Fibroblast of lung (primary cell): ENCODE measurements at places on chromosomes 2 and 18. TPM values are rescaled to one million over a fixed set of nuclear protein-coding genes. Genes with fewer than 3 reads are reported as not detected.

Gene GPR75
- total RNA-seq, result 0.77 and 1.8 TPM in 2 replicates

DNA sequence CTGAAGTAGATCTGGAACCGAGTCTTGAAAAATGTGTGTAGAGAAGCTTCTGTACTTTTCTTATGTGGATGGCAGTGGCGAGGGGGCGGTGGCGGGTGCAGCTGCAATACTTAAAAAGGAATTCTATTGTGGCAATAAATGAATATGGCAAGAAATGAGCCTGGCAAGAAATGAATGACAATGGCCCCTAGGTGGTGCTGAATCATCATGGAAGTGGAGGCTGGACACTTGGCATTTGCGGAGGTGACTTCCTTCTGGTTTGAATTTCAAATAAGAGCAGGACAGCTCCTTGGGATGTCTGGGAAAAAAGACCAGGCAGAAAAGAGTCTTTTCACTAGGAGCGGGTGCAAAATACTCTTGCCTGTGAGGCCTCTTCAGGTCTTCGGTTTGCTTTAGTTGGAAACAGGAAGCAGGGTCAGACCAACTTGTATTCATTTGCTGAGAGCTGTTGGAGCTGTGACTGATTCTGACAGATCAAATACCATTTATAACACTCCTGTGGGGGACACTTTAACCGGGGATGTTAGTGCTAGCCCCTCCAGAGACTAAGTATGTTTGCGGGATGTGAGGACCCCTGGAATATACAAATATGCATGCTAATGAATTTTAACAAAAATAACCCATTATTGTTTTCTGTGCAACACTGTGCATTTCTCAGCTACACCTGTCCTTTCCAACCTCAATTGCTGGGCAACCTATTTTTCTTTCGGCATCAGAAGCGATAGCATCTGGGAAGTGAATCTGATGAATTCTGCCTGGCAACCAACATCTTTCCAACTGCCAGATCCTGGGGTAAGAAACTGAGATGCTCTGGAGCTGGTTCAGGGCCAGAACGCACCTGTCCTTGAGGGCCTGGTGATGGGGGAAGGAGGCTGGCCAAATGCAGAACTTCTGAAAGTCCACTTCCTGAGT, 35.4 kb downstream of the FASTKD2 start:
- H3K27me3 ChIP-seq, result no peaks in the 10 kb centered on the region
- H3K4me3 ChIP-seq, result no peak overlapping the region
- H3K36me3 ChIP-seq, result no peaks in the 10 kb centered on the region
- DNase-seq, result peak; percentile 77
- no peak overlapping the region for H3K27ac ChIP-seq
- H3K4me1 ChIP-seq, result no peaks in the 10 kb centered on the region

GRCh38 chr18:50307738-50308470, 20.4 kb upstream of the CXXC1 start:
- H3K4me1 ChIP-seq, result peaks cover 3% of the 10 kb centered on the region
- DNase-seq, result peak; percentile 90
- H3K36me3 ChIP-seq, result no peaks in the 10 kb centered on the region
- peak overlapping the region; percentile 43 for H3K4me3 ChIP-seq

- no peak overlapping the region for H3K4me3 ChIP-seq
- no peak overlapping the region for H3K27ac ChIP-seq
- DNase-seq, result peak; percentile 83
- H3K27me3 ChIP-seq, result no peaks in the 10 kb centered on the region
Observed at GRCh38 chr2:212021947-212022346, 516.7 kb downstream of the ERBB4 start.

Gene RAB27B
- 0.77 and 0.99 TPM in 2 replicates for total RNA-seq

- H3K4me1 ChIP-seq, result no peaks in the 10 kb centered on the region
- H3K4me3 ChIP-seq, result no peak overlapping the region
- H3K36me3 ChIP-seq, result no peaks in the 10 kb centered on the region
Observed at GRCh38 chr2:8593243-8593642, 88.6 kb upstream of the ID2 start.

DNA sequence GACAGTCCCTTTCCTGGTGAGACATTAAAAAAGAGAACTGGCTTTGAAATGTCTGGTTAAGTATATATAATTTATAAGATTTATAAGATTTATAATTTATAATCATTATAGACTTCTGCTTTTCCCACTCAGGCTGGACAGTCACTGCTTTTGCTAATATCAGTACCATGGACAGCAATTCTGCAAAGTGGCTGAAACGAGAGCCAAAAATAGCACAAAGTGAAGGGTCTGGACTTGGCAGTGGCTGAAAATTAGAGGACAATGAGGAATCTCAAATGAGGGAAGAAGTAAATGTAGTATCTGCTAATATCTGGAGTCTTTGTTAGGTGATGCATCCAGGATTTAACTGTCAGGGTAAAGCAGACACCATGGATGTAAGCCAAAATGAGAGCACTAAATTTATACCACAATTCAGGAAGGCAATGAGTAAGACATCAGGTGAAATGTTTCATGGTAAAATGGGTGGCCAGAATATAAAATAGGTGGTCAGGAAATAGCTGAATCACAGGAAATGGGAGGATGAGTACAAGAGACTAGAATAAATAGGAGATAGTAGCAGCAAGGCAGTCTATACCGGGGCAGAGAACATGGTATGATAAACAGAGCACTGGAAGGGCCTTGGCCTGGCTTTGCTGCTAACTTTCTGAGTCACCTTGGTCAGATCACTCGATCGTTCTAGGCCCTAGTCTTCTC, 39.6 kb upstream of the BOD1L2 start:
- no peaks in the 10 kb centered on the region for H3K4me1 ChIP-seq
- H3K27me3 ChIP-seq, result no peaks in the 10 kb centered on the region
- H3K27ac ChIP-seq, result no peak overlapping the region
- peak; percentile 29 for DNase-seq
- H3K36me3 ChIP-seq, result no peaks in the 10 kb centered on the region

DNA sequence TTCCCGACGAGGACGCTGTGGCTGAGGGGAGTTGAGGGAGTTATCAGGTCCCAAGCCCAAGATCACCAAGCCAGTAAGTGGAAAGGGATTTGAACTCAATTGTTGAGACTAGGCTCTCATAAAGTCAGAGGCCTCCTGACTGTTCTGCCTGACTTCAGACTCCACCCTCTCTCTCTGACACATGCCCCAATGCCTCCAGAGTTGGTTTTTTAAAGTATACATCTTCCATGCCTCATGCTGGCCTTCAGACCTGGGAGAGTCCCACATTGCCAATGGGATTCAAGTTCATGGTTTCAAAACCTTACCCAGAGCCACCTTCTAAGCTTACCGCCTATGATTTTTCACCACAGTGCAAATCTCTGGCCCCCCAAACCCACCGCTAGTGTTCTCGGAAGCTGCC, 100.8 kb downstream of the RTN4 start:
- no peak overlapping the region for H3K4me3 ChIP-seq
- H3K27me3 ChIP-seq, result no peaks in the 10 kb centered on the region
- peaks cover 7% of the 10 kb centered on the region for H3K4me1 ChIP-seq

GRCh38 chr2:163255086-163255485, 416.5 kb upstream of the KCNH7 start:
- DNase-seq, result peak; percentile 55
- no peaks in the 10 kb centered on the region for H3K4me1 ChIP-seq
- H3K36me3 ChIP-seq, result no peaks in the 10 kb centered on the region
- no peaks in the 10 kb centered on the region for H3K27me3 ChIP-seq

Gene CHST10
- 5.0 and 7.4 TPM in 2 replicates for total RNA-seq

Gene REEP1
- total RNA-seq, result not detected in 2 replicates

Gene TUBA3E
- total RNA-seq, result not detected in 2 replicates

DNA sequence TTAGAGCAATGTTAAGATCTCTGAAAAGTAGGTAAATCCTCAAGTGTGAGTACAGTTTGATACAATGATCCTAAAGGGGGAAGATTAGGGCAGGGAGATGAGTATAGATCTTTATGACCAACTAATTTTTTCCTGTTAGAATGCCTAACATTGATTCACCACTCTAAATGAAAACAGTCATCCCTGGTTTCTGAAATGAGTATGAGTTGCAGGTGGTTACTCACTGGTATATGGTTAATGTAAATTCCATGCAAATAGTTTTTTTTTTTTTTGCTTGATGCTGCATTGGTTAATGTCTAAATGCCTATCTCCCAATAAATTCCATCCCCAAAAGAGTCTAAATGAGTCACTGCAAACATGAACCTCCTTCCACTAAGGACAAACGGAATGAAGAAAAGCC, 55.0 kb upstream of the SERPINB2 start:
- DNase-seq, result no peak
- peak overlapping the region; percentile 12 for H3K27ac ChIP-seq
- no peak overlapping the region for H3K4me3 ChIP-seq
- H3K27me3 ChIP-seq, result no peaks in the 10 kb centered on the region
- H3K4me1 ChIP-seq, result peaks cover 6% of the 10 kb centered on the region

DNA sequence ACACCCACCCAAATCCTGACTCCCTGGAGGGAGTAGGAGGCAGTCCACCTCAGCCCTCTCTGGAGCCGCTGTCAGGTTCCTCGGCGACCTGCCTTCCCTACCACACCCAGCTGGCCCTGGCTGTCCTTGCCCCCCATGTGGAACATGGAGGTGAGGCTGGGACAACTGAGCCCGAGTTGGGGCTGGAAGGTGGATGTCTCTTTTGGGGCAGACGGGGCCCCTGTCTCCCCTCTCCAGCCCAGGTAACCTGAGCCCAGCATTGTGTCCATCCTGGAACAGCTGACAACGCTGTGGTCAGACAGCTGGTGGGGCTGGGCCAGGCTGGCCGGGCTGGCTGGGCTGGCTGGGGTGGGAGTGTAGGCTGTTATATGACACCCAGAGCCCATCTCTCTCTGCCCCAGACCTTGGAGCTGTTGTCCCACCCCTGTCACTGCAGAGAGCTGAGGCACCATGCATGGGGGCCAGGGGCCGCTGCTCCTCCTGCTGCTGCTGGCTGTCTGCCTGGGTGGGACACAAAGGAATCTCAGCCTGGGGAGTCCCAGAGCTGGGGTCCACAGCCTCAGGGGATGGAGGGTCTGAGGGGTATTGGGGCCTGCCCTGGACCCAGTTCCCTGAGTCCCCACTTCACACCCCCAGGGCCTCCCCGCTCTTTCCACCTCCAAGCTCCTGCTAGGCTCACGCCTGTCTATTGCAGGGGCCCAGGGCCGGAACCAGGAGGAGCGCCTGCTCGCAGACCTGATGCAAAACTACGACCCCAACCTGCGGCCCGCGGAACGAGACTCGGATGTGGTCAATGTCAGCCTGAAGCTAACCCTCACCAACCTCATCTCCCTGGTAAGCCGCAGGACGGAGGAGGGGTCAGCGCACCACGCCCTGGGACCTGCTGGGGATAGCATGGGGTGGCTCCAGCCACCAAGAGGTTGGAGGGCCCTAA, at the start of gene CHRNG:
Gene CHRNG, plus strand, starts transcription at position 395 of the 934 bp plus-strand sequence. Its CDS starts 56 bp downstream, at position 451.
- no peak within 1 kb of the TSS for H3K4me3 ChIP-seq
- no peak within 1 kb of the TSS for H3K27ac ChIP-seq
- no peak for DNase-seq
- H3K36me3 ChIP-seq, result no peaks in the 10 kb centered on the region

- H3K4me3 ChIP-seq, result no peak overlapping the region
- no peaks in the 10 kb centered on the region for H3K4me1 ChIP-seq
Observed at GRCh38 chr2:122866095-122866494, 1110.6 kb downstream of the TSN start.

DNA sequence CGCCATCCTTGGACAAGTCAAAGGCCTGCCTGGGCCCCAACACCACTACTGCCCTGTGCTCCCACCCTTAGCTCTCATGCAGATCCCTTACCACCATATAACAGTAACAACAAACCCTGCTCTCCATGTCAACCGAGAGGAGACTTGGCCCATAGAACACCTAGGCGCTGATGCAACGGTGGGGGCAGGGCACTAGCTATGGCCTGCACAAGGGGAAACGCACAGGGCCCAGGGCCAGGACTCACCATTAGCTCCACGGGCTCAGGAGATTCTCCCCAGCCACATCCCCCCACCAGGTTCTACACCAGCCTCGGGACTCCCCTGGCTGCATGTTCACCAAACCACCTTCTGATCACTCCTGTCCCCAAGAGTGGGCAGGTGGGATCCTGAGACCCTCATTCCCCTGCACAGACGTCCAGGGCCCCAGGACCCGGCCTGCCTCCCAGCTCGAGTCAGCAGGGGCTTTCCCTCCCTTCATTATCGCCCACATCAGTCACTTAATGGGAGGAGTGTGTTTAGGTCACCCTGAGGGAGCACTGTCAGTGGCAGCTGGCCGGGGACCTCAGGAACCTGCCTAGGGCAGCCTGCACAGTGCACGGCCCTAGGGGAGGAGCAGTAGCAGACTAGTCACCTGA, 29.3 kb downstream of the ANKMY1 start:
- no peak overlapping the region for H3K4me3 ChIP-seq
- no peaks in the 10 kb centered on the region for H3K36me3 ChIP-seq
- DNase-seq, result no peak
- H3K4me1 ChIP-seq, result no peaks in the 10 kb centered on the region
- H3K27ac ChIP-seq, result no peak overlapping the region
